ENCODE measurements at places on chromosomes 16 and 17. TPM values are rescaled to one million over a fixed set of nuclear protein-coding genes. Genes with fewer than 3 reads are reported as not detected.

DNA sequence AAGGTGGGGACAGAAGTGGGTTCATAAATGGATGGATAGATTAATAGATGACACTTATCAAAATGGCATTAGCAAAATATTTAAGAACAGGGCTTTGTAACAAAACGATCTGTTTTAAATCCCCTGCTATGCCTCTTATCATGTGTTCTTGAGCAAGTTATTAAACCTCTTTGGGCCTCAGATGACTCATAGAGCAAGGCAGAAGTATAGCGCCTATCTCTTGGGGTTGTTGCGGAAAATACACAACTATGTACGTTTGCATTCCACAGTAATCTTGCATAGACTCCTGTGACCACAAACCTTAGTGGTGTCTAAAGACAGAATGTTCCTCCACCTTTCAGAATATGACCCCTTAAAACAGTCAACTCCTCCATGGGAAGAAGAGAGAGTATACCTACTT is 116.8 kb downstream of the CDYL2 start:
- DNase-seq: no peak
- no peak overlapping the region for H3K4me3 ChIP-seq
- H3K27ac ChIP-seq: no peak overlapping the region

GRCh38 chr17:77886387-77886728 is 72.1 kb upstream of the TNRC6C start:
- peaks cover 8% of the 10 kb centered on the region for H3K27me3 ChIP-seq
- no peak overlapping the region for H3K4me3 ChIP-seq
- no peak for DNase-seq

GRCh38 chr17:1555651-1556471 is 6.7 kb downstream of the PITPNA start:
- DNase-seq: no peak
- peaks cover 60% of the 10 kb centered on the region for H3K4me1 ChIP-seq
- no peaks in the 10 kb centered on the region for H3K27me3 ChIP-seq
- peaks cover 52% of the 10 kb centered on the region for H3K36me3 ChIP-seq
- no peak overlapping the region for H3K4me3 ChIP-seq
- H3K27ac ChIP-seq: no peak overlapping the region

Gene WNT9B
- 0.93 TPM for polyA plus RNA-seq

Gene HIGD1B
- polyA plus RNA-seq: 9.4 TPM
